ENCODE measurements at places on chromosomes 12 and 14.

DNA sequence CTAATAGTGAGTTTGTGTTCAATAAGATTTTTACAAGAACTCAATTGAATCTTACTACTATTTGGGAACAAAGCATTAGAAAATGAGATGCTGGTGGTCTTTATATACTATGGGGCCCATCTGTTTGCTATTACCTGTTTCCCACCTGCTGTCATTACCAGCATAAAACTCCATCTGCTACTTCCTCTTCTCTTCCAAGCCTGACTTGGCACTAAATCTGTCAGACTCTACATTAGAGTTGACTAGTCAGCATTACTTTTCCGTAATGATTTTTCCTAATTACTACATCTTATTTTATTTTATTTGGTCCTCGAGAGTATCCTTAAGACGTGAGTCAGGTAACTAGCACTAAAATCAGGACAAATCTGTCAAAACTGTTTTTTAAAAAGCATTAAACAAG lies 68.1 kb upstream of the KRR1 start:
- DNase-seq = no peak

GRCh38 chr12:24937553-24938244 lies 11.2 kb downstream of the BCAT1 start:
- no peak for DNase-seq

- DNase-seq = no peak
These were observed 107.3 kb downstream of the SAMD4A start for GRCh38 chr14:54674046-54674741.

DNA sequence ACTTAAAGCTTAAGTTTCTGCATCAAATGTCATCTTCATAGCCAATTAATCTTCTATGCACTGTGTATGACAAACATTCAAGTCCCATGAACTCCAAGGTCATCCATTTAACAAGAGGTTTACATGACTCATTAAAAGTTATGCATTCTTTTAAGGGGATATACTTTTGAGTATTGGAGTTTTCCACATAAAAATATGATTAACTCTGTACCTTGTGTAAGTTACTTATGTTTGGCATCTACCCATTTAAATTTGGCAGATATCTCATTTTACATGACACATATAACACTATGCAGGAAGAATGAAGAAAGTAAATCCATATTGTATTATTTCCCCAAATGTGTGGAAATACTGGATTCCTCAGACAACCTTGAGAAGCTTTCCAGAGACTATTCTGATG lies 240.2 kb downstream of the PAX9 start:
- DNase-seq = no peak

DNA sequence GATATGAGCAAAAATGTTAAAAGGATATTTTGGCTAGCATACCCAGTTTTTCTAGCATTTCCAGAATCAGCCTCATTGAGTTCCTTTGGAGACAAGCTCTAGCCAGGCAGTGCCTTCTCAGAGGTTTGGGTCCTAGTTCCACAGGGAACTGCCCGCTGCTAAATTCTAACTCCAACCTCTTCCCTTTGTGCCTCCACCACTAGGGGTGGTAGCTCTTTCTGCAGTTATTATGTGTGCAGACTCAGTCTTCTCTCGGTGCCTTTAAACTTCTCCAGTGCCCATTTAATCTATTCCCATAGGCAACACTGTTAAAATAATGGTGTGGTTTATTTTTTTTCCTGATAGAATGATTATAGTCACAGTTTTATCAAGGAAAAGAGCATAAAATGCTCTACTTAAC lies 21.5 kb upstream of the SLC25A3 start:
- no peak for DNase-seq

DNA sequence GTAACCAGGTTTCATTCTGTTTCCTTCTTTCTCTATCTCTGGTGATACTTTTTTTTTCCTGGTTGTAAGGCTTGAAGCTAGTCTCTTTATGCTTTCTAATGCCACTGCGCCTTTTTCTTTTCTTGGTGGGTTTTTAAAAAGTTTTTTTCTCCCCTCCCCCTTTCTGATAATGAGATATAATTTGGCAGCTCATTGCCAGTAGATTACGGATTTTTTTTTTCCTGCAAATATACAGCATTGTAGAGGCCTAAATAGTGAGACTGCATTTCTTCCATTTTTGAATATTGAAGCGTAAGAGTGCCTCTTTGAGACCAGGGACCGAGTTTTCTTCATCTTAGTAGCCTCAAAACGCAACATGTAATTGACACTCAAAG lies 1.1 kb downstream of the PAPOLA start:
- no peak for DNase-seq
